RPMI7951 (cell line): ENCODE measurements at places on chromosomes 4 and X. TPM values are rescaled to one million over a fixed set of nuclear protein-coding genes. Genes with fewer than 3 reads are reported as not detected.

GRCh38 chr4:26938516-26938915 is 77.9 kb downstream of the STIM2 start:
- DNase-seq, result no peak

- DNase-seq, result no peak
Measured at GRCh38 chr4:111399623-111400022, 745.6 kb upstream of the FAM241A start.

GRCh38 chr4:575281-576141 is 584 bp downstream of the TMEM271 start:
- DNase-seq, result no peak

DNA sequence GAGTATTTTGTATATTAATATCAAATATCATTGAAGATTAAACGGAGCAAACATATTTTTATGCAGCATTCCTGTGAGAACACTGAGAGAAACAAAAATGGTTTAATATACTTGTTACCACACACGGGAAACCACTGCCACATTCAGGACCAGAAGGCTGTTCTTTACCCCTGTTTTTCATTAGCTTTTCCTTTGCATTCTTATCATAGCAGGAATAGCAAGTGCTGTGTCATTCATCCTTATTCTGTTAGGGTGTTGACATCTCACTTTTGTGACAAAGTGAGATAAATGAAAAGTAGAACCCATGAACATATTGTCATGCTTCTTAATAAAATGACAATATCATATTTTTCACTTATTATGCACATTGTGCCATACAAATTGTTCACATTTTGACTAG is 212.4 kb upstream of the NDST4 start:
- DNase-seq, result no peak

DNA sequence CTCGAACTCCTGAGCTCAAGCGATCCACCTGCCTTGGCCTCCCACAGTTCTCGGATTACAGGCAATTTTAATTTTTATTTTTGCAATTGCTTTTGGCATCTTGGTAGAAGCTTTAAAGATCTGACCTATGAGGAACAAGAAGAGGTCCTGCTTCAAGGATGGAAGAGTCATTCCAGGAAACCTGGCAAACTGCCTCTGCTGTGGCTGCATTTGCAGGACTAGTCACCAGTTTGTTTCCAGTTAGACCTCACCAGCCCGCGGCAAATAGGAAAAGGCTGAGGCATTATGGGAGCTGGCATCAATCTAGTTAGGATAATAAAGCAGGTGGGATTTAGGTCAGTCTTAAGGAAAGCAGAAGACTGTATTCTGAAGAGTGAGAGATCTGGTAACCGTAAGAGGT is 51.9 kb upstream of the LAS1L start:
- DNase-seq, result peak; percentile 91

- DNase-seq, result no peak
Measured at GRCh38 chr4:24417206-24417605, 167.1 kb downstream of the DHX15 start.

GRCh38 chrX:47831788-47832187 is 4.9 kb upstream of the ZNF81 start:
- peak; percentile 56 for DNase-seq

DNA sequence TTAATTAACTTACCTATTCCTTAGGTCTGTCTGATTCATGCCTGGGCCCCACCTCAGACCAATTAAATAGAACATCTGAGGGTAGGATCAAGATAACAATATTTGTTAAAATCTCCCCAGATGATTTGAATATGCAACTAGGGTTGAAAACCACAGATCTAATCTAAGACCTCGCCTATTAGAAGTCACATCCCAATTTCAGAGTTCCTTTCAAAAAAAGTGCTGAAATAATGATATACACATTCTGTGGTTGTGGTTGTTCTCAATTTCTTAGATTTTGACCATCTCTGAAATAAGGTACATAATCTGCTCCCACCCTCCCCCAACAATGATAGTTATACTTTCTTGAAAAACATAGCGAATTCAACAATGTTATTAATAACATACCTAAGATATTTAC is 27.7 kb downstream of the NIPAL1 start:
- no peak for DNase-seq

The TKTL1 gene
- not detected in 2 replicates for total RNA-seq

The PAGE1 gene
- 1.1 and 2.7 TPM in 2 replicates for total RNA-seq

The C4orf51 gene
- not detected in 2 replicates for total RNA-seq

The SPANXN1 gene
- total RNA-seq, result not detected in 2 replicates

The GDPD2 gene
- total RNA-seq, result not detected in 2 replicates

The ANTXR2 gene
- total RNA-seq, result 32.0 and 36.4 TPM in 2 replicates

The NEXMIF gene
- not detected in 2 replicates for total RNA-seq

The FGF13 gene
- 0.10 and 0.12 TPM in 2 replicates for total RNA-seq
